ENCODE measurements at places on chromosomes 16 and 17.

DNA sequence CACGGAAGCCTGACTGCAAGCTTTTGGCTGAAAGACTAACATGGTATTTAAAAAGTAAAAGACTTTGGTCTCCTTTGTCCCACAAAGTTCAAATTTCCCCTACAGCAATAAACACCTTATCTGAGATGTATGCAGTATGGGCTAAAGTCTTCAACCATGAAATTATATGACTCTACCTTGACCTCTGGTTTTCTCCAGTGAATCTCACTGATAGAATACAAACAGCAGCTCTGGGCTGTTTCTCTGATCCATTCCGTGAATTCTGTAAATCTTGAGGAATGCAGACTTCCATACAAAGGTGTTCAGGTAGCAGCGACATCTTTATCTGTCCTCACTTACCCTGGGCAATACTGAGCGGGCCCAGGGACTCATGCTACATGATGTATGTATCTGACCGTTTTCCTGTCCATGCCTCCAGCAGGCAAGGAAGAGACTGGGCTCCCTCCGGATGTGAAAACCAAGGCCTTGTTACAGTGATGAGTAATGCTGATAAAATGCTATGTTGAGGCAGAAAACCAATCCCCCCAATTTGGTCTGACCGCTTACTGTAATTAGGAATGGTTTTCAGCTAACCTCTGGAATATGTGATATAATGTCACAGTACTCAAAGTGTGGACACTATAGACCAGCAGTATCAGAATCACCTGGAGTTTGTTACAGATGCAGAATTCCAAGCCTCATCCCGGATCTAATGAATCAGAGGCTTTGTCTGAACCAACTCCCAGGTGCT, 589.8 kb downstream of the HS3ST4 start:
- DNase-seq, result no peak

DNA sequence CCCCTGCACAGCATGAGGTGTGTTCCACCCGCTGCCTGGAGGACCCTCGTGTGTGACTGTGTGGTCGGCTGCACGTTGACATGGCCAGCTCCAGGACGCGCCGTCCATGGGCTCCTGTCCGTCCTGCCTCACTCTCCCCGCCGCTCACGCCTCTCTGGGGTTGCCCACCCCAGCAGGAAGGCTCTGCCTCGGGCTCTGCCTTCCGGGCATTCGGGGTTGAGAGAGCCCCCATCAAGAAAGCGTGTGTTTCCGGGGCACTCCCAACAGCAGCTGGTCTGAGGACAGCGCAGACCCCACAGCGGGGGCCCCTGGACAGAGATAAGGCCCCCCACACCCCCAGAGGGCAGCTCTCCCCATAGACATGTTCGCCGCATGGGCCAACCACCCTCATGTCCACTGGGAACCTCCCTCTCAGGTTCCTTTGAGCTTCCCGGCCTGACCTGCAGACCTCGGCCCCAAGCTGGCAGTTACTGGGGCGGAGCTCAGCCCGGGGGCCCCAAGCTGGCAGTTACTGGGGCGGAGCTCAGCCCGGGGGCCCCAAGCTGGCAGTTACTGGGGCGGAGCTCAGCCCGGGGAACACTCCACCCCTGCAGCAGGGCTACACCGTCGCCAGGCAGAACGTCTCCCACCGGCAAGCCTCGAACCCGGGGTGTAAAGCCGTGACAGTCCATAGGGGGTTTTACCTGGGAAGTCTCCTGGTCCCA, 8.4 kb upstream of the PIEZO1 start:
- DNase-seq, result no peak

- peak; percentile 16 for DNase-seq
These were observed 660 bp downstream of the RBBP6 start for GRCh38 chr16:24539850-24540601.

DNA sequence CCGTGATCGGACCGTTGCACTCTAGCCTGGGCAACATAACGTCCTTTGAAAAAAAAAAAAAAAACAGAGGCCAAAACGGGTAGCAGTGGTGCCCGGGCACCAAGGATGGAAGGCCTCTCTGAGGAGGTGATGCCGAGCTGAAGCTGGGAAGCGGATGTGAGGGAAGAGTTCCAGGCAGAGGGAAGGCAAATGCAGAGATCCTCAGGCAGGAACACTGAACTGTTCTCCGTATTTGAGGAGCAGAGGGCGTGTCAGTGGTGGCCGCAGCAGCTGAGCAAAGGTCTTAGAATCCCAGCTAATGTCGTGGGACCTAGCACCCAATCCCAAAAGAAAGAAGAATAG, 656 bp upstream of the KCTD13 start:
- DNase-seq, result no peak

GRCh38 chr16:79756571-79756970, 156.0 kb upstream of the MAF start:
- DNase-seq, result no peak

DNA sequence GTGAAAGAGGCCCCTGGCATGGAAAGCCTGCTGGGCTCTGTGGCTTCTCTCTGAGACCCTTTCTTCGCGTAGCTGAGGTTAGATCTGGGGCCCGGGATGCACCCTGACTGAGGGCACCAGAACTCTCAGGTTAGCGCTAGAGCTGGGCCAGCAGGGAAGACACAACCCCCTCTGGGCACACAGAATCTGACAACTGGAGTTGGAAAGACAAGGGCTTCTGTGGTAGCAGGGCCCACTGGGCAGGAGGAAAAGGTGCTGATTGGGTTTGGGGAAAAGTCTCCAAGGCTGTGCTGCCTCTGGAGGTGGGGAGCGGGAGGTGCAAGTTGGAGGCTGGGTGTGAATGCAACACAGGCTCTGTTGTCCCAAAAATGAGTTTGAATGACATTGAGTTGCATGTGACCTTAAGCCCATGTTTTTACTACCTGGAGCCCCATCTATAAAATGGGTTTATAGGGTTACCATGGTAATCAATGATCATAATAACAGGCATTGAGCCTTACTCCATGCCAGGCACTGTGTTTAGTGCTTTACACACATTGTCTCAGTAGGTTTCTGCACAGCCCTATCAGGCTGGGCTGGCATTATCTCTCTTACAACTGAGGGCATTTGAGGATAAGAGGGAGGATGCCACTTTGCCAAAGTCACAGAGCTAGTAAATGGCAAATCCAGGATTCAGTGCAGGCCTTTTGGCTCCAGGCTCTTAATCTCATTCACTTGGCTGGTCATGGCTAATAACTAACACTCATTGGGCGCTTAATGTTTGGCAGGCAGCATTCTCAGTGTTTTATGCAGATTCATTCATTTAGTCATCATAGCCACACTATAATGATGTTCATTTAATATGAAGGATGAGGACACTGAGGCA, 9.5 kb upstream of the IGFBP4 start:
- DNase-seq, result no peak

GRCh38 chr17:78676412-78677302, 99.5 kb upstream of the DNAH17 start:
- DNase-seq, result no peak

- DNase-seq, result no peak
These were observed 202.0 kb downstream of the C16orf78 start for GRCh38 chr16:49575346-49576172.

- DNase-seq, result no peak
These were observed 582.7 kb upstream of the PSMD7 start for GRCh38 chr16:73713778-73714495.

GRCh38 chr17:76872874-76873221, 4.6 kb downstream of the MGAT5B start:
- DNase-seq, result no peak

- DNase-seq, result no peak
These were observed 138.9 kb downstream of the GSG1L start for GRCh38 chr16:27924411-27925118.

GRCh38 chr17:78239489-78239931, 8.1 kb downstream of the TMEM235 start:
- DNase-seq, result no peak

DNA sequence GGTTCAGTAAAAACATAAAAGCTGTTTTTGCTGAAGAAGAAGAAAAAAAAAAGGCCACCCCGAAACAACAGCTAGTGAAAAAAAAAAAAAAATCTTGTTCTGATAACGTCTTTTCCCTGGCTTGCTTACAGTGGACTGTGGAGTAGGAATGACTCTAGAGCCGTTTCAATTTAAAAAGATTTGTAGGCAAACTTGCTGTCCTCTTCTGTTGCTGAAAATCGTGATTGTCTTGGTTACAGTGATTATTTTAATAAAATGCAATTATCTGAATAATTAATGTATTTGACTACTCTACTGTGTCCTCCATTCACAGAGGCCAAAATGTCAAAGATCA, 190.6 kb upstream of the TBX2 start:
- DNase-seq, result no peak

DNA sequence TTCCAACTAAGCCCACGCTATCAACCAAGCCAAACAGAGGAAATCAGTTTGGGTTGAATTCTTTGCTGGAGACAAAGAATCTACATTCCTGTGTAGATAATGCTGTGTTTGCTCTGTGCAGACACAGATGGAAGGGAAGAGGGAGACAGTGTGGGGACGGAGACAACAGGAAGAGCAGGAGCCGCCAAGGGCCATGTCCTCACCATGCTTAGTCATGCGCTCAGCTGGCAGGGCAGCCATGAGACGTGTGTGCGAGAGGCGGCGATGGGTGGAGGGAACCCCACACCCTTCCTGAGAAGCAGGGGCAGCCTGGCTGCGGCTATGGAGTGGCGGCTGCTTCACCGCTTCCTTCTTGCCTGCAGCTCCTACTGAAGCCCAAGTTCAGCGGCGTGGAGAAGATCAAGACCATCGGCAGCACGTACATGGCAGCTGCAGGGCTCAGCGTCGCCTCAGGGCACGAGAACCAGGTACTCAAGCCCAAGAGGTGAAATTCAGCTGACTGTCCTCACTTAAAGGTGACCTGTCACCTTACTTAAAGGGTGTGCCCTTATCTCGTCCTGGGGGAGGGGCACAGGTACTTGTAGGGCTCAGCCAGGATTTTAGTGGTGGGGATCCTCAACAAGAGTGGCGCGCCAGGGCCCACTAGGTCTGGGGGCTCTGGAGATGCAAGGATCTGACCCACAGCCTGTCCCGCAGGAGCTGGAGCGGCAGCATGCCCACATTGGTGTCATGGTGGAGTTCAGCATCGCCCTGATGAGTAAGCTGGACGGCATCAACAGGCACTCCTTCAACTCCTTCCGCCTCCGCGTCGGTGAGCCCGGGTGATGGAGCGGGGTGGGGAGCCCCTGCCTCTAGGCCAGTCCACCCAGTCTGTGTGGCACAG, 47.5 kb downstream of the ADCY7 start:
- no peak for DNase-seq

DNA sequence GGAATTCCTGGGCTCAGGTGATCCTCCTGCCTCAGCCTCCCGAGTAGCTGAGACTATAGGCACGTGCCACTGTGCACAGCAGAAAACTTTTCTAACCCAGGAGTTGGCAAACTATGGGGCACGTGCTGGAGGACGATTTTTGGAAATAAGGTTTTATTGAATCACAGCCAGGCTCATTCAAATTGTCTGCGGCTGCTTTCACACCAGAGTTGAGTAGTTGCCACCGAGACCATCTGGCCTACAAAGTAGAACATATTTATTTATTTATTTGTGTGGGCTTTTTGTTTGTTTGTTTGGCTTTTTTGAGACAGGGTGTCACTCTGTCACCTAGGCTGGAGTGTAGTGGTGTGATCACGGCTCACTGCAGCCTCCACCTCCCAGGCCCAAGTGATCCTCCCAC, 7.4 kb upstream of the PGS1 start:
- DNase-seq, result no peak

GRCh38 chr16:22427556-22427955, 53.1 kb upstream of the CDR2 start:
- DNase-seq, result no peak

- DNase-seq, result no peak
These were observed 62.9 kb downstream of the ADCY9 start for GRCh38 chr16:4053301-4053845.

- no peak for DNase-seq
These were observed 9.8 kb upstream of the SMTNL2 start for GRCh38 chr17:4574448-4575045.

GRCh38 chr17:83173914-83174361, 94.5 kb downstream of the METRNL start:
- DNase-seq, result no peak

DNA sequence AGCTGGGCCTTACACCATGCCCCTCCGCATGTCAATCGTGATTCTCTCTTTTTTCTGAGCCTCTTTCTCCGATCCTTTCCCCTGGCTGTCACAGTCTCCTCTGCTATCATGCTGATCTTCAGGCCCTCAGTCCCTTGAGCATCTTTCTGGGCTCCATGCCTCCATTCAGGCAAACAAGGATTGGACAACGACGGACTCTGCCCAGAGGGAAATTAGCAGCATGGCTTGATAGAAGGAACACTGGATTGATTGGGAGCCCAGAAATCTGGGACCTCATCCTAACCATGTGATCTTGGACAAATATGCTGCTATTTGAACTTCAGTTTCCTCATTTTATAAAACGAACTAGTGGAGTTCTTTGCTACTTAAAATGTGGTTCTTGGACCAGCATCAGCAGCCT, 19.6 kb upstream of the PHF12 start:
- no peak for DNase-seq

DNA sequence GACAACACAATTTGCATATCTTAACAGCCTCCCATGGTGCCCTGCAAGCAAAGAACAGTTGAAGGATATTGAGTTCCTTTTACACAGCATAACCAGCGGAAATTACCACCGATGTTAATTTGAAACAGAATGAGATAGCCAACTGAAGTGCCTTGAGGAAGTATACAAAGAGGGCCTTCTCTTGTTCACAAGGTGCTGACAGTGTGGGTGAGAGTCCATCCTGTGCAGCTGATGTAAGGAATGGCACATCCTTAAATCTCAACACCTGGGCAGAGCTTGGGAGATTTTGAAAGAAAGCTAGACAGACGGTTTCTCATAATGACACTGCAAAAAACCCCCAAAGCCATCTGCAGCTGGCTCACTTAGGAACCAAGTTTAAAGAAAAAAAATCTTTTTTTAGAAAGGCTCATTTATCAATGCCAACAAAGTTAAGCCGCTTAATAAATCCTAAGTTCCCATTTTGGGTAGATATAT, 818.6 kb downstream of the KCNJ2 start:
- DNase-seq, result no peak

Measured in activated CD4-positive, alpha-beta T cell treated with anti-CD3 and anti-CD28 coated beads, Interleukin-2, amount 50 U/mL, for 24 hours (primary cell).